Osteoblast (primary cell): ENCODE measurements at places on chromosomes 12 and 14. TPM values are rescaled to one million over a fixed set of nuclear protein-coding genes. Genes with fewer than 3 reads are reported as not detected.

The NTN4 gene
- total RNA-seq = 45.1 and 47.8 TPM in 2 replicates

The SAV1 gene
- 44.2 and 50.1 TPM in 2 replicates for total RNA-seq

The NID2 gene
- 138 and 141 TPM in 2 replicates for total RNA-seq

The KRT75 gene
- total RNA-seq = under 0.01 TPM in 1 of 2 replicates, not detected in the other

- no peak for DNase-seq
These were observed 22.6 kb downstream of the BCL11B start for GRCh38 chr14:99249389-99249788.

DNA sequence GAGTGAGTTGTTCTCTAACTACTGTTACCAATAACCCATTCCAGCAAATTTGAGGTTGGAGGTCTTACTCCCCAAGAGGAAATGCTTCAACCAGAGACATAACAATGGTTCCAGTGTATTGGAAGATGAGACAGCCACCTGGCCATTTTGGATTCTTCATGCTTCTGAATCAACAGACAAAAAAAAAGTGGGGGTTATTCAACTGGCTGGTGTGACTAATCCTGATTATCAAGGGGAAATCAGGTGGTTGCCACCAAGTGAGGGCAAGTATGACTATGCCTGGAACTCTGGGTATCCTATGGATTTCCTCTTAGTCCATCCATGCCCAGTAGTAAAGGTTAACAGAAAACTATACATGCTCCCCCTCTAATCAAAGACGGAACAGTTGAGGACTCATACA, 29.9 kb upstream of the ZNF641 start:
- DNase-seq = no peak

- DNase-seq = no peak
These were observed 48.3 kb downstream of the SEL1L start for GRCh38 chr14:81485372-81485771.

- DNase-seq = no peak
These were observed 19.0 kb downstream of the GALNT9 start for GRCh38 chr12:132310181-132311040.

DNA sequence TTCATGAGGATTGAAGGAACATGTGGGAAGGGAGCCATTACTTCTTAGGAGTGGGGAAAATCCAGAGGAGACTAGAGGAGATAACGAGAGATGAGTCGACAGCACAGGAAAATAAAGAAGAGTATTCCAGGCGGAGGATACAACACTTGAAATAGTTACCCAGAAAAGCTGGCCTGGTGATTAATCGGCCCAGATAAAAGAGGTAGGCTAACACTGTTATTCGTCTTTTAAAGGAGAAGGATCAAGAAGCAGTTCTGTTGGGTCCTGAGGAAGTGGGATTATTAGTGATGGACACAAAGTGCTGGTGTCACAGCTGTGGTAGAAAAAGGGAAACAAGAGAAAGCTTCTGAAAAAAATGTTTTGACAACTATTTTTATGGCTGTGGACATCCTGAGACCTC, 425.3 kb downstream of the ZFP36L1 start:
- no peak for DNase-seq

DNA sequence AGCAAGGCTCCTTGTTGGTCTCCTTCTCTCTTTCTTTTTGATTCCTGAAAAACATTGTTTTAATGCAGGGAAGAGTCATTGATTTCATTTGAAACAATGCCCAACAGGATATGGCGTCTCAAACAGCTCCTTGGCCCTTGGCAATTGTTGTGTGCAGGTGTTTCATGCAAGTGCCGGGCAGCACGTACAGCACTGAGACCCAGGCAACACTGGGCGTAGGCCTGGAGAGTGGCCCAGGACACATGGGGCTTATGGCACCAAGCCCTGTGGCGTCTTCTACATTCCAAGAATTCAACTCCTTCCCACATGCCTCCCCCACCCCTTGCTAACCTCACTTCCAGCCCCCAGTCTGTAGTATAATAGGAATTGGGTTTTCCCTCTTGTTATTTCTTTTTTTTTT, 230.4 kb downstream of the SPTSSA start:
- DNase-seq = no peak

DNA sequence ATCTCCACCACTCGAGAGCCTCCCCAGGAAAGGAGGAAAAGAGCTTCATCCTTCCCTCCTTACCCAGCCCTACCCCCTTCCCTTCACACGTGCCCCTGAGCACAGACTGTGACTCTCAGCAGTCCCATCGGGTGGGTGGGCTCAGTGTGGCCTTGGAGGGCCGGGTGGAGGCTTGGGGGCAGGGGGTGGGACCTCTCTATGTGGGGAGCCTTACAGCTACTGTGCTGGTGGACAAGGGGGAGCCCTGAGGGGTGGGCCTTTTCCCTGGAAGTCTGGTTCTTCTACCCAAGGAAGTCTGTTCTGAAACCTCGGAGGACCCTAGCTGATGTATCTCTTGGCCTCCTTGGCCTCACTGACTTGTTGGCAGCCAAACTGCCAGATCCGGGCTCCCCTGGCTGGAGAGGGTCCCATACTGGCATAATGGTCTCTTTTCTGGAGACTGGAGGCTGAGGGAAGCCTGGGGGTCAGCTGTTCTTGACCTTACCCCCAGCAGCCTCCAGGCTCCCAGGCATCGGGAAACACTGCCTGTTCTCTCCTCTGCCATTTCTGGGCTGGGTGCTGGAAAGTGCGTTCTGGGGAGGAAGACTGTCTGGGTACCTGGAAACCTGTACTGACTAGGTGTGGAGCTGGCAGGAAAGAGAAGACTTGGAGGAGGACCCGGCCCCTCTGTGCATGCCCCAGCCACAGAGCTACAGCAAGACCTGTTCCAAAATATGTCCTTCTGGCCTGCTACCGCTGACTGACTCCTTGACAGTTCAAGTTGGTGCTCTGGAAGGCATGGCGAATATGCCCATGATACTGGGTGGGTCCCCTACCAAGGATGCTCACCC, 7.6 kb downstream of the VASH1 start:
- no peak for DNase-seq

GRCh38 chr12:124152731-124153130, 142.2 kb upstream of the RFLNA start:
- DNase-seq = no peak

DNA sequence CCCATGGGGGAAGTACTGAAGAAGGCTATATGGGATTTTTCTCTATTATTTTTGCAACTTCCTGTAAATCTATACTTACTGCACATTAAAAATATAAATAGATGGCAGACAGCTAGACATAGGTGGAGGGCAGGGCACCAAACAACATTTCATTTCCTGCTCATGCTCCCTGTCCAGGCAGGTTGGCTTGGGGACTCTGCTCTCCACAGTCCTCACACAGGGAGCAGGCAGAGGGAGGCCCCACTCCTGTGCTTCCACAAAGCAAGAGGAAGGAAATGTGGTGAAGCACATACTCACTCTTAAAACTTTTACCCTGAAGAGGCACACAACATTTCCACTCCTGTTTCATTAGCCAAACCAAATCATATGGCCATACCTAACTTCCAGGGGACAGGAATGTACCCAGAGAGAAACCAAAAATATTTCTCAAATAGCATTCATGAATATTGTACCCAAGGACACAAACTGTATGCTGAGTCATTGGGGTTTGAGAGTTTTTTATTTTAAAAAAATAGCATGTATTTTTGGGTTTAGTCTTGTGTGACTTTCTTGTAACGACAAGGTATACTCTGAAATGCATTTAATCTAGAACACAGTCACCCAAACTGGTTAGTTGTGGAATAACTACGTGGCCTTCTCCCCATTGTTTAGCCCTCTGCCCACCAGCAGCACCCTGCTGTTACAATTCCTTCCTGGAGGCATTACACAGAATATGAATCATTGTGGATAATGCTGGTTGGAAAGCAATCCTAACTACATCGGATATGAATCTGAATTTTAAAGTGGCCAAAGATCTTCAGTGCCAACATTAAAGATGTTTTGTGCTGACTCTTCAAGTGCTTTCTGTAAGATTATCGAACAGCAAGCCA, 40.9 kb downstream of the RTN1 start:
- no peak for DNase-seq

GRCh38 chr12:96890331-96890730, 16.7 kb upstream of the NEDD1 start:
- DNase-seq = no peak

GRCh38 chr14:48341069-48341468, 665.7 kb upstream of the MDGA2 start:
- no peak for DNase-seq
